ENCODE measurements at places on chromosomes 2 and 18. TPM values are rescaled to one million over a fixed set of nuclear protein-coding genes. Genes with fewer than 3 reads are reported as not detected.

The CFC1 gene
- total RNA-seq, result not detected

The UGT1A3 gene
- total RNA-seq, result not detected

The AQP12B gene
- total RNA-seq, result not detected

The NFATC1 gene
- 11.2 TPM for total RNA-seq

The CKAP2L gene
- total RNA-seq, result 21.0 TPM

The AGPS gene
- total RNA-seq, result 51.7 TPM

The ITSN2 gene
- 28.0 TPM for total RNA-seq

The INPP5D gene
- 17.5 TPM for total RNA-seq

The NRP2 gene
- total RNA-seq, result 72.2 TPM

The AP1S3 gene
- 3.7 TPM for total RNA-seq

Data from mammary microvascular endothelial cell (primary cell).